H1 (cell line): ENCODE measurements at places on chromosomes 12 and 14.

- no peak for DNase-seq
These were observed 120.3 kb upstream of the SOX5 start for GRCh38 chr12:24069532-24070395.

GRCh38 chr12:51471111-51471864 lies 46.7 kb downstream of the SLC4A8 start:
- no peak for DNase-seq

- no peak for DNase-seq
These were observed 238.6 kb upstream of the DDHD1 start for GRCh38 chr14:53391631-53392285.

- DNase-seq = no peak
These were observed 180.9 kb downstream of the AEBP2 start for GRCh38 chr12:19620222-19620621.

- DNase-seq = no peak
These were observed 90.5 kb downstream of the CHST11 start for GRCh38 chr12:104547235-104547634.

DNA sequence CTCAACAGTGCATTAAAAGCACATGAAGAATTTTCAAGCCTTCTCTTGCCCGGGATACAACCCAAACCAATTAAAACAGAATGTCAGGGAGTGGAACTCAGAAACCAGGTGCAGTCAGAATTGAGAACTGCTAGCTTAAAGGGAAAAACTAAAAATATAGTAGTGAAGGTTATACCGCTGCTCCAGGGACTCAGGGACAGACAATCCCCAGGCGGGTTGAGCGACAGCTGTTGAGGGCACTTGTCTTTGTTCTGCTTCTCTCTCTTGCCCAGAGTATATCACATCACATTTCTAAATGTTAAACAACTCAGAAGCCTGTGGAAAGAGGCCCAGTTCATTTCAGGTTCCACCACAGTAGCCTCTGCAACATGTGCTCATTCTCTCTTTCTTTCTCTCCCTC lies 93.1 kb downstream of the SLC5A8 start:
- no peak for DNase-seq

DNA sequence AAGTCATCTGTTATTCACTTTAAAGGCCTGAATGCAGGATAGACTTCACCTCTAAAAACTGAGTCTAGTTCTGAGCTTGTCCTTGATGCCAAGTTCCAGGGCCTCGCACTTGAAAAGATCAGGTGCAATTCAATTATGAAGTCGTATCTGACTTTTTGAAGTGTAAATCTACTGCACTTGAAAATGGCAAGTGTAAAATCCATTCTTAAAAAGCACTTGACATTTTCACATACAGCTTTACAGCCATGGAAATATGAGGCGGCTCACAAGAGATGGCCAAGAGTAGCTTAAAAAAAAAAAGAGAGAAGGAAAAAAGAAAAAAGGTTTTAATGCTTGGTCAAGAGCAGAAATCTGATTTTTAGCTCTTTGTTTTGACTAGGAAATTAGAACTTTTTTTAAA lies 172.5 kb downstream of the GXYLT1 start:
- no peak for DNase-seq

DNA sequence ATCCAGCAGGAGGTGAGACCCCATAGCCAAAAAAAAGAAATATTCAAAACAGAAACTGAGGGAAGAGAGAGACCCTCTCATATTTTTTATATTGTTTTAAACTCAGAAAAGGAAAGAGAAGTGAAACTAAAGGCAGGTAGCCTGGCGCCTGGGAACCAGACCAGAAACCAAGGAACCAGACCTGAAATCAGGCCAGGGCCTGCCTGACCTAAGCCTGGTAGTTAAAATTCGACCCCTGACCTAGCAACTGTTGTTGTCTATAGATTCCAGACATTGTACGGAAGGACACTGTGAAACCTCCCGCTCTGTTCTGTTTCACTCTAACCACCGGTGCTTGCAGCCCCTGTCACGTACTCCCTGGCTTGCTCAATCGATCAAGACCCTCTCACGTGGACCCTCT lies 38.5 kb upstream of the CD163 start:
- DNase-seq = no peak

DNA sequence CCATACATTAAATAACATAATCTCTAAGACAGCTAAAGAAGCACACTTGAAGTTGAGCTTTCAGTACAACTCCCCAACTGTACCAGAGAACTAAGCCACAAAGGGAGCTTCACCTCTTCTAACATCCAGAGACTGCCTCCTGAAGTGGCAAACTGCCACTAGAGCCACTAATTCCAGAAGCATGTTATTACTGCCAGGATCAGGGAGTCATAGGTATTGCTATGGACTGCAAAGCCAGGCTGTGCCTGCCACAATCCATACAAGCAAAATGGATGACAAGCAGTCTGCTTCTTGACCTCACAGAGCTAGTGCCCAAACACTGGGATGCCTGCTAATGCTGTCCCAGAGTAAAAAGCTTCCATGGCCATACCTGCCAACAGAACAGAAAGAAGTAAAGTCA lies 160.1 kb downstream of the STXBP6 start:
- no peak for DNase-seq

- no peak for DNase-seq
These were observed 112.1 kb downstream of the DICER1 start for GRCh38 chr14:95045106-95045701.

DNA sequence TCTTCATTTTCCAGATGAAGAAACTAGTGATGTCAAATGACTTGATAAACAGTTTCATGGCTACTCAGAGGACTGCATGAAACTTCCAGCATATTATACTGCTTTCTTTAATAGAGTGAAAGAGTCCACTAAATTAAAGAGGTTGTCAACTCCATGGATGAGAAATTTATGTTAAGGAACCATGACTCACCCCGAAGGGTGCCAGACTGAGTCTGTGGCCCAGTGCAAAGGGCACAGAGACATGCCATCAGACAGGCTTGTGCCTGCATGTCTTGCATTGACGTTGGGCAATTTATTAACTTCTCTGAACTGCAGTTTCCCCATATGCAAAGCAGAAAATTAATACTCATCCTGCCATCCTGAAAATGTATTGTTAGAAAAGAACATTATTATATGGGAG lies 382.4 kb downstream of the APAF1 start:
- no peak for DNase-seq

GRCh38 chr14:75042035-75042434 lies 9.2 kb downstream of the MLH3 start:
- DNase-seq = no peak
